Chondrocyte (in vitro differentiated cells): ENCODE measurements at places on chromosomes 3 and 15. TPM values are rescaled to one million over a fixed set of nuclear protein-coding genes. Genes with fewer than 3 reads are reported as not detected.

Gene FOXB1
- total RNA-seq: not detected in 3 replicates

DNA sequence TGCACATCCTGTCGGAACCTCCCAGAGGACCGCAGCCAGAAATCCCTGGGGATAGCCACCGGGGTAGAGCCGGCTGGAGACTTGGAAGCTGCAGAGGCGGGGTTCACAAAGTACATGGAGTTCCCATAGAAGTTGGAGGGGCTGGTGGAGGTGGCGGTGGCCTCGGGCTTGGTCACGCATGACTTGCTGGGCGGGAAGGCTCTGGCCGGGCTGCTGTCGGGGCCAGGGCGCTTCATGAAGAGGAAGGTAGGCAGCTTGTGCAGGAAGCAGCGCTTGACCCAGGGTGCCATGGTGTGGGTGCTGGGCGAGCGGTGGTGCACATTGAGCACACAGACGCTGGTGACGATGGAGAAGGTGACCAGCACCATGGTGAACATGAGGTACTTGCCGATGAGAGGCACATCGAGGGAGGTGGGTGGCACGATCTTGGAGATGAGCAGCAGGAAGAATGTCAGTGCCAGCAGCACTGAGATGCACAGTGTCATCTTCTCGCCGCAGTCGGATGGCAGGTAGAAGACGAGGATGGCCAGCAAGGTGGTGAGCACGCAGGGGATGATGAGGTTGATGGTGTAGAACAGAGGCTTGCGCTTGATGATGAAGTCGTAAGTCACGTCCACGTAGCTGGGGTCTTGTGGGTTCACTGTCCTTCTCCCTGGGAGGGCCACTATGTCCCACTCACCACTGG is 8.4 kb upstream of the CHRNA3 start:
- no peak overlapping the region for H3K4me3 ChIP-seq
- no peaks in the 10 kb centered on the region for H3K4me1 ChIP-seq
- H3K27me3 ChIP-seq: peaks cover 51% of the 10 kb centered on the region
- DNase-seq: no peak
- peaks cover 12% of the 10 kb centered on the region for H3K36me3 ChIP-seq

Gene RTP1
- not detected in 3 replicates for total RNA-seq

DNA sequence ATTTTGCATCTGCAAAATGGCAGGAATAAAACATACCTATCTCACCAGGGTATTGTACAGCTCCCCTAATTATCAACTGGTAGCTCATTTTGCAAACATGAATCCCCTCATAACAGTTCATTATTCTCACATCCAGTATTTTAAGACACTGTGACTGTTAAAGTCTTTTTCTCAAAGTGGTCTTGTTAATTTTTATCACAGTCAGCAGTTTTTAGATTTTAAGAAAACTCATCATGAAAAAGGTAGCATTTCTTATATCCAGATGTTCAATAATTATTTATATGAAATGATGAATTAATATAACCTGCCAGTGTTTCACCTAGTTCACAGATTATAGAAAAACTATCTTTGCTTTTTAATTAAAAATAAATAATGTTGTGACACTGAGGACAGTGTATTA is 354.9 kb upstream of the ARL6 start:
- H3K4me3 ChIP-seq: no peak overlapping the region
- peaks cover 7% of the 10 kb centered on the region for H3K27me3 ChIP-seq
- no peak overlapping the region for H3K27ac ChIP-seq
- H3K4me1 ChIP-seq: no peaks in the 10 kb centered on the region
- no peaks in the 10 kb centered on the region for H3K36me3 ChIP-seq
- DNase-seq: no peak

DNA sequence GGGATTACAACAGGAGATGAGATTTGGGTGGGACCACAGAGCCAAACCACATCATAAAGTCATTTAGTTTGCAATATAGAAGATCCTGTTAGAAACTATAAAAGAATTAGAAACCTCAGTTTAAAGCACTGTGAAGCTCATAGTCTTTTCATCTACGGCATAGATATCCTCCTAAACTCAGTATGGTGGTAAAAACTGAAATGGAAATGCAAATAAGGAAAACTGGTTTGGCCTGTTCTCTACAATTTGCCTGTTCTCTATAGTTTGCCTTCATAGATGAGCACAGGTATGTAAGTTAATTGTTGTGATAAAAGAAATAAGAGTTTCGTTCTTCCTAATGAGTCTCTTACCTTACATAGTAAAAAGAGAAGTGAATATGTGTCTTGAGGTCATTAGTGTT is 331.6 kb upstream of the ARL6 start:
- H3K4me3 ChIP-seq: no peak overlapping the region
- H3K4me1 ChIP-seq: no peaks in the 10 kb centered on the region
- DNase-seq: no peak
- no peaks in the 10 kb centered on the region for H3K27me3 ChIP-seq
- H3K36me3 ChIP-seq: no peaks in the 10 kb centered on the region
